ENCODE measurements at places on chromosomes 2 and 18.

- no peak for DNase-seq
These were observed 31.7 kb downstream of the GPR39 start for GRCh38 chr2:132448331-132448730.

GRCh38 chr2:88739985-88740600, 48.6 kb downstream of the RPIA start:
- DNase-seq: peak; percentile 84

- DNase-seq: no peak
These were observed 17.3 kb upstream of the CNDP2 start for GRCh38 chr18:74478880-74479279.

GRCh38 chr2:112593736-112594135, 9.3 kb downstream of the CHCHD5 start:
- DNase-seq: no peak

- no peak for DNase-seq
These were observed 277.5 kb downstream of the DYSF start for GRCh38 chr2:71730785-71731383.

DNA sequence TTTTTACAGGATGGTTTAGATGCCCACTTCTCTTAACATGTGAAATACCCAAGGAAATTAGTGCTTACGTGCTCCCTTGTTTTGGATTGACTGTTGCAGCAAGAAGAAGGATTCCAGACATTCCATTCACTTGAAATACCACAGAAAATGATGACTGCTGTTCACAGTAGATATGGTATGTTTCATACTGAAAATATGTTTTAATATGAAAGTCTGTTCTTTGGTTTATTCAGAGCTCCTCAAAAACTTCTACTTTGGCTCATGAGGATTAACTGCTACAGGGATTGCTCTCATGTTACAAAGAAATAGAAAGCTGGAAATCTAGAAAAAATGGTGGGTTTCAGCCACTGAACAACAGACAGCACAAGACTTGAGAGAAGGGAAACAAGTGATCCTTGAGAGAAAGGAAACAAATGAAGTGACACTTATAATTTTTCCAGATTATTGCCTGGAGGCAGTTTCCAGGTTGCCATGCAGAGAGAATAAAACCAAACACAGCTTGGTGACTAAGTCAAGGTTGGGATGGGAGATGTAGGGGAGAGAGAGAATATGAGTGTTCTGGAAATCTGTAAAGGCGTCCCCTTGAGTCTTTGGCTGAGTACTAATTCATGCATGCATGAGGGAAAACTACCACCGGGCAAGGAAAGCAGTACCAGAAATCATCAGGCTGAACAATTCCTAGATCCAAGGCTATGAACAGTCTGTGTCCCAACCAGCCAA, 348.1 kb downstream of the CLIP4 start:
- DNase-seq: no peak
